Fibroblast of skin of right quadriceps (primary cell): ENCODE measurements at places on chromosomes 4 and X.

GRCh38 chr4:183823434-183823833 lies 81.7 kb upstream of the STOX2 start:
- DNase-seq = peak; percentile 73

DNA sequence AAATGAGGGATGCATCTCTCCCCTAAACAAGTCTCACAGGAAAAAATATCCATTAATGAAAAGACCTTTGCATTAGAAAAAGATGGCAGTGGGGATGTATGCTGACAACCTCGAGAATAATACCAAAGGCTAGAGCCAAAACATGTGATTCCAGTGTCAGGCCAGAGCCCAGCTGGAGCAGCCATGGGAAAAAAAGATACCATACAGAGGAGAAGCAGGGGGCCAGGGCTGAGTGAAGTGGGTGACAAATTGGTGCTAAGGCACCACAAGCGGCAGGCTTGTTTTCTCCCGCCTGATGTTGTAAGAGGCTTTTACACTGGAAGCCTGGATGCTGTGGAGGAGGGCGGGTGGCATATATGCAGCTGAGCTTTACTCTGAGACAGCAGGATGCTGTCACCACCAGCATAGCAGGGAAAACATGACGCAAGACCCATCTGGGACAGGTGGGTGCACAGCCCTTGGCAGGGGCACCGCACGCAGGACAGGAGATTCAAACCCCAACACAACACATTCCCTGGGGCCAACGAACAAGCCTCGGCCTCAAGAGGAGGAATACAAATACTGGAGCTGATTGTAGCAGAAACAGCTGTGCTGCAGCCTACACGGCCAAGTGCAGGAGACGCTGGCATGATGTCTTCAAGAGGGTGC lies 91.9 kb downstream of the TSPAN5 start:
- DNase-seq = peak; percentile 42

- no peak for DNase-seq
Measured at GRCh38 chrX:65697915-65698796, 30.7 kb downstream of the MSN start.

- DNase-seq = no peak
Measured at GRCh38 chr4:15186149-15186548, 183.9 kb downstream of the CPEB2 start.

- DNase-seq = peak; percentile 64
Measured at GRCh38 chr4:56048702-56049431, 100.1 kb downstream of the CEP135 start.

GRCh38 chr4:165472943-165473676 lies 94.3 kb downstream of the CPE start:
- DNase-seq = peak; percentile 3

DNA sequence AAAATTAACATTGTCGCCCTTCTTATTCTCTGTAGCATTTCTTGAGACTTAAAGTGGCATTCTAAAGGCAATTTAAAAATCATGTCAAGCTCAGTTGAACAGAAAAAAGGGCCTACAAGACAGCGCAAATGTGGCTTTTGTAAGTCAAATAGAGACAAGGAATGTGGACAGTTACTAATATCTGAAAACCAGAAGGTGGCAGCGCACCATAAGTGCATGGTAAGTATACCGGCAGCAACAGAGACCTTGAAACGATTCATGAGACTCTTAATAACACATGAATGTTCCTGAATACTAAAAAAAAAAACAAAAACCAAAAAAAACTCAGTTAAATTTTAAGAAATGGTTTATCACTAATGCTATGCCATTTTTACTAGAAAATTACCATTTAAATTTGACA lies 82.4 kb upstream of the HPRT1 start:
- DNase-seq = peak; percentile 37

- DNase-seq = no peak
Measured at GRCh38 chrX:148923631-148924030, 423.2 kb downstream of the AFF2 start.

- DNase-seq = peak; percentile 33
Measured at GRCh38 chrX:69232945-69233344, 67.7 kb upstream of the PJA1 start.

GRCh38 chrX:1767026-1767425 lies 152.2 kb downstream of the ASMT start:
- no peak for DNase-seq
